ENCODE measurements at places on chromosomes 6 and 20.

DNA sequence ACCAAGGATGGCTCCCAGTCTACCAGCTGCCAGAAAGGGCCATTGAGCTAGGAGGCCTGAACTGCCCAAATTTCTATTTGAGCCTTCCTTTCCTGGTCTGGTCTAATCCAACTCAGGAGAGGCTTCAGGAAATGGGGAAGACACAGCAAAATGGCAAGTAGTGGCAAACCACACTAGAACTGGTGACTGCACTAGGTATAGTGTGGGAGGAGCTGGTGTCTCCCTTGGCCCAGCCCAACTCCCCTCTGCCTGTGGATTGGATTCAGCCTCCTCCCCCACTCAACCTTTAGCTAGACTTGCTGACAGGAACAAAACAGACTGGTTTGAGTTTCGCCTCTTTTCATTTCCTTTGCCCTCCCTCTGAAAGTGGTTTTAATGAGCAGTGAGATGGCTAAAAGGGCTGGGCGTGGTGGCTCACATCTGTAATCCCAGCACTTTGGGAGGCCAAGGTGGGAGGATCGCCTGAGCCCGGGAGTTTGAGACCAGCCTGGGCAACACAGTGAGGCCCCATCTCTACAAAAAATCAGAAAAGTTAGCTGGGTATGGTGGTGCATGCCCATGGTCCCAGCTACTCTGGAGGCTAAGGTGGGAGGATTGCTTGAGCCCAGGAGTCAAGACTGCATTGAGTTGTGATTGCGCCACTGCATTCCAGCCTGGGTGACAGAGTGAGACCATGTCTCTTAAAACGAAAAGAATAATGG lies 17.5 kb downstream of the MRPS18A start:
- DNase-seq = peak; percentile 14

GRCh38 chr6:136676075-136676474 lies 116.2 kb downstream of the MAP3K5 start:
- DNase-seq = no peak

- no peak for DNase-seq
These were observed 1162.2 kb upstream of the GJE1 start for GRCh38 chr6:140970485-140970884.

GRCh38 chr6:84764332-84765049 lies at the start of gene TBX18:
Gene TBX18, minus strand, starts transcription at chr6:84764598. Its CDS starts 417 bp downstream, at chr6:84764181.
- peak; percentile 68 for DNase-seq

GRCh38 chr20:51481341-51481914 lies 61.1 kb downstream of the NFATC2 start:
- DNase-seq = no peak

DNA sequence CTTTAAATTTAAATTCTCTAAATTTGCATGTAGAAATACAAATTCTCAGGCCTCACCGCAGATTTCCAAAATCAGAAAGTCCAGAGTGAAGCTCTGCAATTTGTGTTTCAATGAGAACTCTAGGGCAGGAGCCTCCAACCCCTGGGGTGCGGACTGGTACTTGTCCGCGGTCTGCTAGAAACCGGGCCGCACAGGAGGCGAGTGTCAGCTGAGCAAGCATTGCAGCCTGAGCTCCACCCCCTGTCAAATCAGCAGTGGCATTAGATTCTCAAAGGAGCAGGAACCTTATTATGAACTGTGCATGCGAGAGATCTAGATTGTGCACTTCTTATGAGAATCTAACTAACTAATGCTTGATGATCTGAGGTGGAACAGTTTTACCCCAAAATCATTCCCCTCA lies 203.0 kb upstream of the PCSK2 start:
- no peak for DNase-seq

DNA sequence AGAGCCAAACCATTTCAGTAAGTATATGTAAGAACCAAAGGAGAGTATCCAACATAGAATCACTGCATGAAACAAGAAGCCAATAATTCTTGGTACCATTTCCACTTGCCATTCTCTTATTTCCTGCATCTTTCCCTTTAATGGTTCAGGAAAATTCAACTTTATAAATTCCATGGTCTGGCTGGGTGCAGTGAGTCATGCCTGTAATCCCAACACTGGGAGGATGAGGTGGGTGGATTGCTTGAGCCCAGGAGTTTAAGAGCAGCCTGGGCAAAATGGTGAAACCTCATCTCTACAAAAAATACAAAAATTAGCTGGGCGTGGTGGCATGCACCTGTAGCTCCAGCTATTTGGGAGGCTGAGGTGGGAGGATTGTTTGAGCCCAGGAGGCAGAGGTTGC lies 21.2 kb downstream of the NHLRC1 start:
- no peak for DNase-seq

GRCh38 chr6:146865756-146866379 lies 267.1 kb downstream of the ADGB start:
- DNase-seq = no peak

DNA sequence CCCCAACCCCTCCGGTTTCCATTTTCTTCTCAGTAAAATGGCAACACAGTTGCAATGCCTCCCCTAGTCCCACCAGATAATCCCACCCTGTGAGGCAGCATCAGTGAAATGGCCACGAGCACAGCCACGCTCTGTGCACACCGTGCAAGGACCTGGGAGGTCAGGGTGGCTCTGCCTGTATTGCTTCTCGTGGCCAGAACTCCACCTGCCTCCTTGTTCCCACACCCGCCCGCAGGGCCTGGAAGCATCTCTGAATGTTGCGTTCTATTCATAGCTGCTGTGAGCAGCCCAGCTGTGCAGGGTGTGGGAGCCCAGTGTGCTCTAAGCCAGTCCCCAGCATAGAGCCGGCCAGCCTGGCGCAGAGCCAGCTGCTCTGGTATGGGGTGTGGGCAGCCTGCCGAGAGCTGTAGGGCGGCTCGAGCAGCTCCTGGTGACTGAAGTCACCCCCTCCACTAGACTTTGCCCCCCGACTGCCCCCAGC lies 161.1 kb downstream of the DLL1 start:
- DNase-seq = no peak

GRCh38 chr6:92341201-92341600 lies 1078.2 kb downstream of the EPHA7 start:
- no peak for DNase-seq

DNA sequence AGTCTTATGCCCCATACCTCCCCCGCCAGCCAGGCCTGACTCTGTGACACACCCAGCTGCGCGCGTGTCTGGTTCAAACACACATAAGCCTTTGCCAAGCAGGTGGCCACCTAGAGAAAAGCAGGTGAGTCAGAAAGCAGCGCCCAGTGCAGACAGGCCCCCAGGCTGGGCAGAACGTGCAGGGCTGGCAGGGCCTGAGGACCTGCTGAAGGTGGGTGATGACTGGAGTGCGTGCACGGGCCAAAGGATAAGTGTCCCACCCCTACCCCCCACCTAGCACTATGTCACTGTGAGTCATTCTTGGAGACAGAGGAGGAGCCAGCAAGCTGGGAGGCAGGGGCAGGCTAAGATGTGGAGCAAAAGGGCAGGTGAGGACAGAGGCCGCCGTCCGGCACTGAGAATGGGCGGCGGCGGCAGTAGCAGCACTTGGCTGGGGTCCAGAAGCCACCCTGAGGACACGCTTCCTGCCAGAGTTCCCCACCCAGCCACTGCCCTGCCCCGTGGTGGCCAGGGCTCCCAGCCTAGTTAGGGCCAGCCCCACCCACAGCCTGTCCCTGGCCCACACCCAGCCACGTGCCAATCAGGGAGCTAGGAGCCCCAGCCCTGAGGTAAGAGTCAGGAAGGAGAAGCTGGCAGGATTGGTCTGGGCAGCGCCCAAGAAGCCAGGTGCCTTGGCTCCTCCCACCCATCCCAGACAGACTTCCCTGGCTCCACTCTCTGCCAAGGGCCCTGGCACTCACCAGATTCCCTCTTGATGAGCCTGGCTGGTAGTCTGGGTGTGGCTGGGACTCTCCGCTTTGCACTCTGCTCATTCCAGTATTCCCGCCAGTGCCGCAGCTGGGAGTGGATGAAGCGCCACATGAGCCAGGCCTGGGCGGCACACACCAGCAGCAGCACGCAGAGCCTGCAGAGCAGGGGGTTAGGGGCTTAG lies 72.7 kb downstream of the TRAM2 start:
- peak; percentile 28 for DNase-seq

DNA sequence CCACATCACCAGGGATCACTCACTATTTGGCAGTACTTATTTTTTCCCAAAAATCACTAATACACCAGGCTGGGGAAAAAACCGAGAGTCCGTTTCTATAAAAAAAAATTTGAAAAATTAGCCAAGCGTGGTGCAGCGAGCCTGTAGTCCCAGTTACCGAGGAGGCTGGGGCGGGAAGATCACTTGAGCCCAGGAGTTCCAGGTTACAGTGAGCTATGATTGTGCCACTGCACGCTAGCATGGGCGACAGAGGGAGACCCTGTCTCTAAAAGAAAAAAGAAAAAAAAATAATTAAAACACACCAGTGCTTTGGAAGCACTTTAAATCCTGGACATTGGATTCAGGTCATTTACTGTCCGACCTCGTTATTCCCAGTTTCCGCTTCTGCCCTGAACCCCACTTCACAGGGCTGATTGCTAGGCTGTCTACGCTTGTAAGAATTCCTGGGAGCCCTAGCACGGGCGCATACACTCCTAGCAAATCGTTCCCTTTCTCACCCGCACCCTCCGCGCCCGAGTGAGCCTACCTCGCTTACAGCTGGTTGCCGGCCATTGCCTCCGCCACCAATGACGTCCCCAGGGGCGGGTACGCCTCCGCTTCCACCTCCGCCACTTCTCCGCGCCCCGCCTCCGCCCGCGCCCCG lies at the start of gene TPMT:
TSS of gene TPMT (minus strand) at position 571 of the 643 bp plus-strand sequence. CDS start 5,950 bp downstream, outside the sequence.
- peak; percentile 27 for DNase-seq

GRCh38 chr20:49682278-49682677 lies 31.4 kb downstream of the B4GALT5 start:
- no peak for DNase-seq

DNA sequence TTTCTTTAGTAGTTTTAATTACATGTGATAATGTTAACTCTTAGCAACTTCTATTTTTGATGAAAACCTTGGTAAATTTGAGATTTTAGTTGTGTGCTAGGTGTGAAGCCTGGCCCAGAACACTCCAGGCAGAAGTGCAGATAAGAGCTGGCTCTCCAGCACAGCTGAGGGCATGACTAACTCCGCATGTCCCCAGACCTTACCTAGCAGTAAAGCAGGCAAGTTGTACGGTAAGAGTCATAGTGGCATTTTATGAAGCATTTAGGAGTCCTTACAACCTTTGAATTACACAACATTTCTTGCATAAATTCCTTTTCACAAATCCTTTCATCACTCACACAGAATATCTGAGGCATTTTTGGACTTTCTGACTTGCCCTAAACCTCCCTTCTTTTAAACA lies 67.2 kb downstream of the OPRM1 start:
- DNase-seq = no peak

DNA sequence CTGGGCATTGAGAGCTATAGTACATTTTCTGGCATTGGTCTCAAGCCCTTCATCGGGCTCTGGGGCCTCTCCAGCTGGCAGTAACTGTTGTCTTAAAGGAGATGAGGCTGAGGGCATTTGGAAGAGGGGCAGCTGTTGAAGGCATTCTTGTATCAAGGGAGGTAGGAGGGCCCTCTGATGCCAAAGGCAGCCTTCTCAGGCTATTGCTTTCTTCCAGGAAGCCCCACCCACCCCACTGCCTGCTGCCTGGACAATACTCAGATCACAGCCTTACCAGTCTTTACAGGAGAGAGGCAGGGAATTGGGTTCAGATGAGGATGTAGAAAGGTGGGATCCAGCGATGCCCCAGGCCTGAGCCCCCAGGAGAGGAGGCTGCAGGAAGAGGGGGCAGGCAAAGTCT lies 46.0 kb downstream of the CPXM1 start:
- no peak for DNase-seq

DNA sequence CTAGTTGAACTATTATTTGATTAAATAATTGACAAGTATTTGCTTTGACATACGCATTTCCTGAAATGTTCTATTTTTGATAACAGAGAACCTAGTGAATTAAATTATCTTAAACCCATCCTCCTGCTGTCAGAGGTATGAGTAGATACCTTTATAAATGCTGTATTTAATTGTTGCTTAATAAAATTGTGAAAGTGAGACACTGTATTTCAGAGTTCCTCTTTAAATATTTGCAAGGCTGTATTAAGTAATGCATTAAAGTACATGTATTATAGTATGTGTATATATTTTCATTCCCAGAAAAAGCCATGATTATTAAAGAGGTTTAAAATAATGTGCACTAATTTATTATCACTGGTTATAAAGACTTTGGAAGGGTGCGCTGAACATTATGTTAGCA lies 483.8 kb downstream of the TFAP2B start:
- DNase-seq = no peak

GRCh38 chr6:6006006-6006427 lies 708 bp downstream of the NRN1 start:
- no peak for DNase-seq

DNA sequence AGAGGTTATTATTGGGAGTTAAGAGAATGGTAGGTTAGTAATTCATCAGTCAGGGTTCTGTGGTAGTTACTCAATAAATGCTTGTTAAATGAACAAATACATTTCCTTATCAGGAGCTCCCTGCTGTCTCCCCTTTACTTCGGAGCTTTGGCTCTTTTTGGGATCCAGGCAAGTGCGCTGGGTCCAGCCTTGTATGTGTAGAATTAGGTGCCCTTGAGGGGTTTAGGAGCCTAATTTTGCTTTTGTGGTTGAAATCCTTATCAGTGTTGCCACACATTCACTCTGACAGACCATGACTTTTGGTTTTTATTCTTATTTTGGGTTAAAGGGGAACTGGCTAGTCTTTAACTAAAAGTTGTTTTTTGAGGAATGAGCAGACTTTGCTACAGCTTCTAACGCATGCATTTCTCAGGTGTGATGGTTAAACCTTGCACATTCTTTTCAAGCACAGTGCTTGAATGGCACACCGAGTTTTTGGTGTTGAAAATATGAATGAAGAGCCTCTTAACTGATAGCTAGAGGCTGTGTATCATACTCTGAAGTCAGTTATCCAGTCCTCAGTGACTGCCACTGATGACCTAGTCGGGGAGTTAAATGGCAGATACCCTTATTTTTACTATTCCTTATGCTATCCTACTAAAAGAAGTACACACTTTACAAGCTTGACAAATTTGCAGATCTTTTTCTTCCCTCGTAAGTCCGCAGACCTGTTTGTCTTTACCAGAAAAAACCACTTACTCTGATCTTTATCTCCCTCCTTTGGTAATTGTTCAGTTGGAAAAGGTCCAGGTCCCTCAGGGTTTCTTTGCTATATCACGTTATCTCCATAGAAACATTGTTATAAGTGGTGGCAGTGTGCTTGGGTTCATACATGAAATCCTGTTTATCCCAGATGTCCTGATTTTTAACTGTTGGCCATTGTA lies 50.7 kb upstream of the PLCG1 start:
- DNase-seq = no peak

DNA sequence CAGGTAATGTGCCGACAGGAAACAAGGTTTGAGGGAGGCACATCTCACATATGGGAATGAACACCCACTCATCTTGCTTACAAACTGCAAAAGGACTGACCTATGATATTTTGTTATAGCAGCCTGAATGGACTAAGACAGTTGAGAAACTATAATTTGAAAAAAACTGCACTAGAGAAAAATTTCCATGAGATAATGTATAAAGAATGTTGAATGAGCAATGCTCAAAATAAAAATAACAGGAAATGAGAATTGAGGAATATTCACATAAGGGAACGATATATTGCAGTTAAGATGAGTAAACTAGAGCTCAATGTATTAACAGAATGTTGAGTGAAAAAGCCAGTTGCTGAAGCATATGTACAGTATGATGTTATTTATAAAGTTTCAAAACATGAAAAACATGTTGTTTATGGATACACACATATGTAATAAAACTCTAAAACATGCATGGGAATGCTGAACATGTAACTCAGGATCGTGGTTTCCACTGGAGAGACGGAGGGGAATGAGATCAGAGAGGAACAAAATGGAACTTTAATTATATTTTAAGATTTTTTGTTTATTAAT lies 6.3 kb upstream of the TBC1D22B start:
- no peak for DNase-seq

All from suppressor macrophage treated with lipopolysaccharide for 1 hour (primary cell).